ENCODE measurements at places on chromosomes 16 and 17.

- no peak for DNase-seq
Measured at GRCh38 chr16:4388271-4389021, 16.8 kb downstream of the VASN start.

- DNase-seq: no peak
Measured at GRCh38 chr16:12582696-12583095, 221.0 kb downstream of the CPPED1 start.

DNA sequence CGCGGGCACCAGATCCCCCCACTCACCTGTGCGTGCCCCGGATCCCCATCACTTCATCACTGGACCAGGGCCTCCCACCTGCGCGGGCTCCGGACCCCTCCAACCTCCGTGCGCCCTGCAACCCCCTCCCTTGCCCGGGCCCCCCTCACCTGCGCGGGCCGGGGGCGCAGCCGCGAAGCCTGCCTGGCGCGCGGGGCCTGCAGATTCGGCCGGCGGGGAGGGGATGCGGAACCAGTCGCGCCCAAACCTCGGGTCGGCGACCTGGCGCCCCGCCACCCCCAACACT, 202 bp downstream of the CEP131 start:
- DNase-seq: no peak

- no peak for DNase-seq
Measured at GRCh38 chr16:58393138-58393504, 850 bp downstream of the GINS3 start.

DNA sequence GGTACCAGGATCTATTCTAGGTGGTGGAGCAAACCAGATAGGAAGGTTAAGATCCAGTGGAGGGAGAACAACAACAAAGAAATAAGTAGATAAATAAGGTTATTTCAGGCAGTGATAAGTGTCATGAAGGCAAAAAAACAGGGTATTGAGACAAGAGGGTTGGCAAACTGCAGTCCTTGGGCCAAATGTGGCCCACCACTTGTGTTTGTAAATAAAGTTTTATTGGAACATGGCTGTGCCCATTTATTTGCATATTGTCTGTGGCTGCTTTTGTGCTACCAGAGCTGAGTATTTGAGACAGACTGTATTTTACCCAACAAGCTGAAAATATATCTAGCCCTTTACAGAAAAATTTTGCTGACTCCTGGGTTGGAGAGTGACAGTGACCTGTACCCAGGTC, 361.3 kb downstream of the XYLT1 start:
- no peak for DNase-seq

GRCh38 chr16:56145369-56145768, 45.9 kb upstream of the GNAO1 start:
- DNase-seq: no peak

- no peak for DNase-seq
Measured at GRCh38 chr16:30354423-30355143, 525 bp downstream of the CD2BP2 start.

DNA sequence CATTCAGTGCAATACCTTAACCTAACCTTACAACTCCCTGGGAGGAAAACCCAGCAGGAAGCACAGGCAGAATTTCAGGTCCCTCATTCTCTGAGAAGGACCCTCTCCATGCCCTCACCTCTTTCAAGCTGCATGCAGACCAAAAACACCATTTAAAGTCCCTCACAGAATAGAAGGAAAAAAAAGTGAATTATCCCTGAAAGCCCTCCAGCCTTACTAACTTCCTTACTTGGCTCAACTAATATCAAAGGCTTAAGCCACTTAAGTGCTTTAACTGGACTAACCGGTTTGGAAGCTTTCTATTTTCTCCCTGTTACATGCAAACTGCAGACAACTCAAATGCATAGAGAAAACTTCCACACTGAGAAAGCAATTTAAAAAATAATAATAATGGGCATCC, 60.5 kb downstream of the ADAMTS18 start:
- no peak for DNase-seq

GRCh38 chr17:74212209-74212912, 1.0 kb upstream of the TTYH2 start:
- DNase-seq: peak; percentile 39

DNA sequence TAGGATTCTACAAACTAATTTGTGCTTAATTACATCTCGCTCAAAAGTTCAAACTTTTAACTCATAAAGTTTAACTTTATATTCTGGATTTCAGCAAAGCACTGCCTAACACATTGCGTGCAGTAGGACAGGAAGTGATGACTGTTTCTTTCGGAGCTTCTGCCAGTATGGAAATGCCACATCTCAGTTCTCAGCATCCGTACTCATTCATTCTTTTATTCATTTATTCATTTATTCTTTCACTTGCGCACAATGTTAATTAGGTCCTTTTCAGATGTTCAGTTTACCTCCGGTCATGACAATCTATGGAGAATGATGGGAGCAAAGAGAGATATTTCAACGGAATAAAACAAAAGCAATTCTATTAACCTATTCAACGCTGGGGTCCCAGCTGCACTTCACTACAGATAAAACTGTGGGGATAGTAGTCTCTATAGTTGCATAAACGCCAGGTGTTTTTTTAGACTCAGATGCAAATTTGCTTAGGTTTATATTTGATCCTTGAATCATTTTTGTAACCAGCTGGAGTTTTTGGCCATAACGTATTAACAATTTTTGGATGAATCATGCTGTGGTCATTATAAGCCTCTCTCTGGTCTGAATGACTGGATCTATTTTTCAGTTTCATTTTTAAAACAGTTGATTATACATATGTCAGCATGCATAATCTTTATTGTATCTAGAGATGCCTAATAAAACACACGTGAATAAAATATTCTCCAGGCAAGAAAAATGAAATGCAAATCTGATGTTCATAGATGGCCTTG, 143.9 kb downstream of the KCNJ2 start:
- no peak for DNase-seq

DNA sequence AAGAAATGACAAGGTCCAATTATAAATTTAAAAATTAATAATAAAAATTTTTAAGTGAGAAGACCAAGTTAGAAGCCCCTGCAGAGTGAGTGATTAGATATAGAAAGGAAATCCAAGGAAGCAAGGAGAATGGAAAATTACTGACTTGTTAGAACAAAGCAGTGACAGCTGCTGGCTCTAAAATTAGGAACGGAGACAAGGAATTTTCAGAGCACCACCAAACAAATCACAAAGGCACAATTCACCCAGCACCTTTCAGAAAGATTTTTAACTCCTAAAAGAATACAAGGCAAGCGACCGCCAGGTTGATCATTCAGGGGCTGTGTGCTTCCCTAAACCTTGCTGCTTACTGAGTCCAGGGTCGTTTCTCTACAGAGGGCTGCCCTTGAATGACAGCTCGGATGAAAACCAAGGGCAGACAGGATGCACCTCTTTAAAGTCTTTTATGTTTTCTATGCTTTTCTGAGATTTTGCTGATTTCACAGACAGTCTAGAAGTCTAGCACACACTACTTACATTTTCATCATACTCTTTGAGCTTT, 45.4 kb upstream of the GINS3 start:
- DNase-seq: no peak

GRCh38 chr16:20740901-20741521, 607 bp downstream of the THUMPD1 start:
- DNase-seq: peak; percentile 94

GRCh38 chr17:55576996-55577586, 65.8 kb upstream of the SMIM36 start:
- peak; percentile 60 for DNase-seq

DNA sequence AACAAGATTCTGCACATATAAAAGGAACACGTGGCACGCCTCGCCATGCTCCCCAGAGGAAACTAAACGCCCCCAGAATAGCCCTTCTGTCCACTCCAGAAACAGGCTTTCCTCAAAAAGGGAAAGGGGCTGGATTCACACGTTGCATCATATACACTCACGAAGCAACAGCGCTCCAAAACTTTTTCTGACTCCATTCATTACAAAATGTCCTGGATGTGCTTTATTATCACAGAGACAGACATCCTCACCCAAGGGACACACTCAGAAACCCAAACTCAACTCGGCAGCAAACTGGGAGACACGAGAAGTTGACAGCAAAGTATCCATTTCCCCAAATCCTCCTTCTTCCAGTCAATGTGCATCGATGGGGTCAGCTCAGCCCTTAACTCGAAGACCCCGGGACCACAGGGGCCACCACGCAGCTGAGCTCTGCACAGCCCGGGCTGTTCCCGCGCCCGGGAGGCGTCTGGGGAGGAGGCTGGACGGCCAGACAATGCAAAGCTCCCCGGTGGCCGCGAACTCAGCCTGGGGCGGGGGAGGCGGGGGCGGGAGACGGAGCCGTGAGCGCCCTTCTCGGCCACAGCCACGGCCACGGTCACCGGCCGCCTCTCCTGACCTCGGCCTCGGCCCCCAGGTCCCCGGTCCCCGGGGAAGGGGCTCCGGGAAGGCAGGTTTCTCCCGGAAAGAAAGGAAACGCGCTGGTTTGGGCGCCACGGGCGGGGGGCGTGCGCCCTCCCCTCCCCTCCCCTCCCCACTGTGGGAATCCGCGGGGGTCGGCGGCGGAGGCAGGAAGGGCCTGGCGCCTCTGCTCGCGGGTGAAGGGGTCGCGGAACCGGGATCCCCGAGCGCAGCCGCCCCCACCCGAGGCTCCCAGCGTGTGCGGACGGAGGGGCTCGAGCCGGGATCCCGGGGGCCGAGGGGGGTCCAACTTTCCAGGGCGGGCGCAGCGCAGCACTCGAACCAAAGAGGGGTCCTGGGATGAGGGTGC, 1.2 kb downstream of the NXN start:
- DNase-seq: no peak

GRCh38 chr16:10827691-10828341, 9.2 kb upstream of the TVP23A start:
- no peak for DNase-seq

DNA sequence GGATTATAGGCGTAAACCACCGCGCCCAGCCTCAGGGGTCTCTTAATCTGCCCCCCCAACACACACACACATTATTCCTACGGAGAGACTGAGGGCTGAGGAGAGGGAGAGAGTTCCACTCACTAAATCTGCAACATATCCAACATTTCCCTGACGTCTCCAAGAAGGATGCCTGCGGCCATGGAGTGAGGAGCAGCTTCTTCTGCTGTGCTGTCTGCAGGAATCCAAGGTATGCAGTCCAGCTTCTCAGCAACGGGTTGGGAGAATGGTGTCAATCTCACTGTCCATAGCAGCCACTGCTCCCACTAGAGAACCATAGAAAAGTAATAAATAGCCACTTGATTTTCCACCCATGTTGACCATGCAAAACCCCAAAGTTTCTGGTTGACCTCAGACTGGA, 5.1 kb upstream of the PLXDC1 start:
- no peak for DNase-seq

DNA sequence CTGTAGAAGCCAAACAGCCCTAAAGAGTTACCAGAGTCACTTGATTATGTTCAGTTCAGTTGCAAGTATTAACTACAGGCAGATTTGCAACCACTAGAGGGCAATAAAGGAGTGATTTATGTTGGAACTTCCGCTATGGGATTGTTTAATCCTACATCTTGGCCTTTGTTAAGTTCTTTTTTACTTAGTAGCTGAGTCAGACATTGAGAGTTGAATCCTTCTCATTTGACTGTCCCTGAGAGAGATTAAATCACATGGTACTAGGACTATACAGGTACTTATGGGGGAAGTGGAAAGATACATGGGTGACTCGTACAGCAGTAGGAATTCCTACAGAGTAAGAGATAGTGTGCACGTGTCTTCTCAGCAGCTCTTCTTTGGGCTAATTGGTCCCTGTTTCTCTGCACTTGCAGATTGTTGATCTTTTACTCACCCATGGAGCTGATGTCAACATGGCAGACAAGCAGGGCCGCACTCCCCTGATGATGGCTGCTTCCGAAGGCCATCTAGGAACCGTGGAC, 40.3 kb downstream of the CYB561 start:
- DNase-seq: no peak

DNA sequence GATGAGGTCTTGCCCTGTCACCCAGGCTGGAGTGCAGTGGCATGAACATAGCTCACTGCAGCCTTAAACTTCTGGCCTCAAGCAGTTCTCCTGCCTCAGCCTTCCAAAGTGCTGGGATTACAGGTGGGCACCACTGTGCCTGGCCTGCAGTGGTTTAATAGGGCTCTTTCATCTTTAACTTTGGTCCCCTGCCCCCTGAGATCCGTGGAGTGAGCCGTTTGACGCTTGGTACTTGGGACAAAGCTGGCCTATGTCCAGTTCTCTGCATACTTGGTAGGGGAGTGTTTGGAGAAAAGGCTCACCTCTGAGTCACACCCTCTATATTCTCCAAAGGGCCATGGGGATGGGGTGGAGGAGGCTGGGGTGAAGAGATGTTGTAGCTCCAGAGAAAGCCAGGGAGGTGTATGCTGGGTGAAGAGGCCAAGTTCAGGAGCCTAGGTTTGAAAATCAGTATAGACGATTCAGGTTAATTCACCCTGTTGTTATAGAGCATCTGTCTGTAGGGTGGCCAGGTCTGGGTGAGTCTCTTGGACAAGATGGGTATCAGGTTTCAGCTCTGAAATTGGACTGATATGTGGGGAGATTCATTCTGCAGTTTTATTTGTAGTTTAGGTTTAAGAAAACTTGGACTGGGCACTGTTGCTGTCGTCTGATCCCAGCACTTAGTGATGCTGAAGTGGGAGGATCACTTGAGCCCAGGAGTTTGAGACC, 17.6 kb downstream of the ABCC1 start:
- DNase-seq: no peak

DNA sequence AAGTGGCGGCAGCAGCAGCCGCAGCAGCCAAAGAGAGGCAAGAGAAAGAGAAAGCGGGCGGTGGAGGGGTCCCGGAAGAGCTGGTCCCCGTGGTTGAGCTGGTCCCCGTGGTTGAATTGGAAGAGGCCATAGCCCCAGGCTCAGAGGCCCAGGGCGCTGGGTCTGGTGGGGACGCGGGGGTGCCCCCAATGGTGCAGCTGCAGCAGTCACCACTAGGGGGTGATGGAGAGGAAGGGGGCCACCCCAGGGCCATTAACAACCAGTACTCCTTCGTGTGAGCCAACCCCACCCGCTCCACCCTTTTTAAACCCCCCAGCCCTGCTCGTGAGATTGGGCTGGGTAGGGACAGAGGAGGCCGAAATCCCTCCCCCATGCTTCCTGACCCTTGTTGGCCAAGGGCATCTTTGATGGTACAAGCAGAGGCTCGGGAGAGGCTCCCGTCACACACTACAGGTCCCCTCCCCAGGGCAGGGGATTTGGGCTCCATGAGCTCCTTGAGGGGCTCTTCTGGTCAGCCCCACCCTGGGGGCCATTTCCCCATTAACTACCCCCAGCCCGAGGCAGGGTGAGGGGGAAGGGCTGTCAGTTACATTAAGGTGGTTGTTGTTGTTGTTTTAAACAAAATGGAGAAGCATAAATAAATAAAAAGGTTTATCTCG, 4.6 kb upstream of the ATP2A1 start:
- DNase-seq: peak; percentile 55

- no peak for DNase-seq
Measured at GRCh38 chr17:44536090-44536953, 21.0 kb upstream of the FZD2 start.

GRCh38 chr17:72143245-72143644, 22.4 kb downstream of the SOX9 start:
- DNase-seq: no peak

- no peak for DNase-seq
Measured at GRCh38 chr17:28716740-28717577, 709 bp downstream of the RAB34 start.

- no peak for DNase-seq
Measured at GRCh38 chr17:74432766-74433391, 991 bp downstream of the GPRC5C start.

- DNase-seq: no peak
Measured at GRCh38 chr16:78513838-78514237, 414.4 kb downstream of the WWOX start.
